Smooth muscle cell of bladder (primary cell): ENCODE measurements at places on chromosomes 11 and 22. TPM values are rescaled to one million over a fixed set of nuclear protein-coding genes. Genes with fewer than 3 reads are reported as not detected.

PRDX5 gene
- total RNA-seq = 402 and 434 TPM in 2 replicates

CNGA4 gene
- under 0.01 and 0.09 TPM in 2 replicates for total RNA-seq

C11orf42 gene
- not detected in 2 replicates for total RNA-seq

SULT4A1 gene
- 0.09 and 0.14 TPM in 2 replicates for total RNA-seq

RDX gene
- total RNA-seq = 60.3 and 86.4 TPM in 2 replicates

KCNK4 gene
- total RNA-seq = not detected in 2 replicates

WT1 gene
- total RNA-seq = under 0.01 and 1.1 TPM in 2 replicates
